ENCODE measurements at places on chromosomes 11 and 22.

DNA sequence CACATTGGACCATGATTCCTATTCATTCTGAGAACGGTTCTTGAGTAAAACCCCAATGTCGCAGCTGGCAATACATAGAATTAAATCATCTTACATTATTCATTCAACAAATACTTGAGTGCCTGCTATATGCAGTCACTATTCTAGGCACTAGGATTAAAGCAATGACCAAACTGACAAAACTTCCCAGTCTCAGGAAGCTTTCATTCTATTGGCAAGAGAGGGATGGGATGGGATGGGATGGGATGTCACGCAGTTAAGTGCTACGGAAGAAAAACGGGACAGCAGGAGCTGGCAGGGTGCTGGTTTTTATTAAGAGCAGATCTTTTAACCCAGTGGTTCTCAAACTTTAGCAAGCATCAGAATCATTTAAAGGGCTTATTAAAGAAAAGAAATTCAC lies 2.9 kb downstream of the PAK1 start:
- no peak for DNase-seq

DNA sequence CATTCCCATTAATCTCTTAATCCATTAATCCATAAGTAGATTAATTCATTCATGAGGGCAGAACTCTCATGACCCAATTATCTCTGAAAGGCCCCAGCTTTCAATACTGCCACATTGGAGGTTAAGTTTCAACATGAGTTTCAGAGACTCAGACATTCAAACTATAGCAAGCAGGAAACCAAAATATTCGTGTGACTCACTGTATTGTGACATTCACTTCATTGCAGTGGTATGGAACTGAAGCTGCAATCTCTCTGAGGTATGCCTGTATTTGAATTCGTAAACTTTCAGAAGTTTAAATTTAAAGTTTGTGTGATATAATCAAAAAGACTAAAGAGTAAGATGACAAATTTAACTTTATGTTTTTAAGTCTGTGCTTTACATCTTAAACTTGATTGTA lies 2.9 kb upstream of the OR52J3 start:
- no peak for DNase-seq

GRCh38 chr22:21054714-21055563 lies 9.2 kb downstream of the LRRC74B start:
- no peak for DNase-seq

DNA sequence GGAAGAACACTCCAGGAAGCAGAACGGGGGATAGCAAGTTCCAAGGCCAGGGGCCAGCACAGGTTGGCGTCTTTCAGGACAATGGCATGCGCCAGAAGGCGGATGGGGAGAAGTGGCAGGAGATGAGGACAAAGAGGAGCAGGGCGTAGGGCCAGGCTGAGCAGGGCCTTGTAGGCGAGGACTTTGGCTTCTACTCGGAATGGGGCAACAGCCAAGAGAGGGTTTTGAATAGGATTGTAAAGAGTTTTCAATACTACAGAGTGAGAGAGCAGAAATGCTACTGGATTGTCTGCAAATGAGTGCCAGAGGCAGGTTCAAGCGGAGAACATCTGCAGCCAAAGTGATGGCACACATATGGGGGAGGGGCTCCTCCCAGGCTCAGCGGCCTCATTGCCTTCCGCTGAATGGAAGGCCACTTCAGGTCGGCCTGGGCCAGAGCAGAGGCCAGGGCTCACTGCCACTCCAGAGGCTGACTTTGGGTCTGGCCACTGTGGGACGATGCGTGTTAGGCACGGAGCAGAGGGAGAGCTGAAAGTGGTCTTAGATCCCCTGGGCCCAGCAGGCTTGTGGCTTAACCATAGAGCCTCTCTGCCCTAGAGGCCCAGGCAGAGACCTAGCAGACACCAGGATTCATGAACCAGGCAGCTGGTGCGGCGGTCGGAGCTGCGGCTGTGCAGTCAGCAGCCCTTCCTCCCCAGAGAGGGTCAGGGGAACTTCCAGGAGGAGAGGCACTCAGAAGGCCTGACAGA lies 118.2 kb downstream of the DSCAML1 start:
- DNase-seq: no peak

DNA sequence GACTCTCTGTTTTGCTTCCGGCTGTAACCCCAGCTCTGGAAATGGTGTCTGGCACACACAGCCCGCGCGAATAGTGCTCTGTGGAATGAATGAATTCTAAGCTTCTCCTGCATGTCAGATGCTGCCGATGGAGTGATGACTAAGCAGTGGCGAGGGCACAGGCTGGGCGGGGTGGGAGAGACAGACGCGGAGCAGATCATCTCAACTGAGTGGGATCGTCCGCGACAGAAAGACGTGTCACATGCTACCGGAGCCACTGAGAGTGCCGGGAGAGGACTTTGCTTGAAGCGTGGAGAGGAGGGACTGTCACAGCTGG lies 334.5 kb downstream of the CTTN start:
- DNase-seq: no peak

DNA sequence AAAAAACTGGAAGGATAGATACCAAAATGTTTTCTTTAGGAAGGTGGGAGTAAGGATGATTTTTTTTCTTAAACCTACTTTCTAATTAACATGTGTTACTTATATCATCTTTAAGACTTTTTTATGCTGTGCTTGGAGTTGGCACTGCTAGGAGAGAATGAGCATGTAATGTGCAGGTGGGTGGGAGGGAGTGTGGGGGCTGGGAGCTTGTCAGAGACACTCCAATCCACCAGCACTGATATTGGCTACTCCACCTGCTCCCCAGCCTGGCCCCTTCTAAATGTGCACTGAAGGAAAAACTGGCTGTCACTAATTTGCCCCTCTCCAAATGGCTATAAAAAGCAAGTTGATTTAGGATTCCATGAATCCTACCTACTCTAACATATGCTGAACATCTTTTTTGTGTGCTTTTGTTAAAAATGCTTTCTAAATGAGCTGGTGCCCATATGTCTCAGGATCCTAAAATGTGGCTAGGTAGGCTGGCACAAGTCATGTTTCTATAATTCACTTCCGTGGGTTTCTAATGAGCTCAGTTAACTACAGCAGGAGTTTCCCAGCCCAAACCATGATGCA lies 44.3 kb upstream of the BMAL1 start:
- DNase-seq: no peak

- DNase-seq: no peak
Observed at GRCh38 chr11:63608353-63609345, 5.6 kb downstream of the PLAAT3 start.

DNA sequence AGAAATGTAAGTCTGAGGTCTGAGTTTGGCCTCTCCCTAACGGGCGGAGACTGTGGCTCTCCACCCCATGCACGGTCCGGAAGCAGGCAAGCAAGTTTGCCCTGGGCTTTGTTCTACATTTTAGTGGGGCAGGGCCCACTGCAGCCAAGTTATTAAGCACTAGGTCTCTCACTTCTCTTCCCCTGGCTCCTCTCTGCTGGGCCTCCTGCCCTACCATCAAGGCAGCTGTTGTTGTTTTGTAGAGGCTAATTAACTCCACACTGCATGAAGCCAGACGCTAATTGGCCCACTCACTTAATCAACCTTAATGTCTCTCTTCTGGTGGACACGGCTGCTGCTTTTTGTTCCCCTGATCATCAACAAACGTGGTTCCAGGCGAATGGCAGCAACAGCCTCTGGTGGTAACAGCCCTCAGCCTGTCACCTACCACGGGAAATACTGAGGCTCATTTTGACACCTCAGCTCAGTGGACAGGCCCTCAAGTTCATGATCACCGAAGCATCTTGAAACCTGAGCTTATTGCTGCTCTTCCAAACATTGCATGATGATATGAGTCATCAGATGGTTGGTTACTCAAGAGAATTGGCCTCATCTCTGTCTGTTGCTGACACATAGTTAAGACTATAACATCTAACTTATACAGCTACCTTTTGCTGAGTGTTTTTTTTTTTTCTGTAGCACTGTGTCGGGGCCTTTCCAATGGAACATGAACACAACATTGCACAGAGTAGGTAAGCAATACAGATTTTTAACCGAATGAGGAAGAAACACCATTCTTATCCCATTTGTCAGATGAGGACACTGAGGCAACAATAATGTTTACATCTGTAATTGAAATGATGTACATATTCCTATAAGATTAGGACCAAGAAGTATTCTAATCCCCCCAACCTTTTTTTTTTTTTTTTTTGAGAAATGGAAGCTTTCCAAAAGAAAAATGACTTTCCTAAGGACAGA lies 20.8 kb upstream of the LMO2 start:
- DNase-seq: no peak

- no peak for DNase-seq
Observed at GRCh38 chr22:23824476-23825245, 14.1 kb downstream of the DERL3 start.

GRCh38 chr22:49971232-49972162 lies 10.9 kb downstream of the PIM3 start:
- no peak for DNase-seq

GRCh38 chr22:26484360-26484706 lies 656 bp downstream of the SRRD start:
- no peak for DNase-seq

DNA sequence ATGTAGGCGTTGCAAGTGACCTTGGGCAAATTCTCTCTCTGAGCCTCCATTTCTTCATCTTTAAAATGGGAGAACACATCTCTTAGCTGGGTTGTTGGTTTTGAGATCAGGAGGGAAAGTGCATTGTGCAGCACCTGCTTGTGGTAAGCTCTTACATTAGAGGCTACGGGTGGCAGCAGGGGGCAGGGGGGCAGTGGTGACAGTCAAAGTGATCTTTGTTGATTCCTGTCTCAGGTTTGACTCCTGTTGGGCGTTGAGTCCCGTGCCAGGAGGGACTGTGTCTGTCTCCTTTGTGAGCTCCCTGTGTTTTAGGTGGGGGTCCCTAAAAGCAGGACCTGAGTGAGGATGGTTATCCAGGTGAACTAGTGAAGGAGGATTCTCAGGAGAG lies 101.7 kb downstream of the TP53I11 start:
- no peak for DNase-seq

GRCh38 chr22:32073262-32073661 lies 30.2 kb downstream of the SLC5A1 start:
- DNase-seq: no peak

DNA sequence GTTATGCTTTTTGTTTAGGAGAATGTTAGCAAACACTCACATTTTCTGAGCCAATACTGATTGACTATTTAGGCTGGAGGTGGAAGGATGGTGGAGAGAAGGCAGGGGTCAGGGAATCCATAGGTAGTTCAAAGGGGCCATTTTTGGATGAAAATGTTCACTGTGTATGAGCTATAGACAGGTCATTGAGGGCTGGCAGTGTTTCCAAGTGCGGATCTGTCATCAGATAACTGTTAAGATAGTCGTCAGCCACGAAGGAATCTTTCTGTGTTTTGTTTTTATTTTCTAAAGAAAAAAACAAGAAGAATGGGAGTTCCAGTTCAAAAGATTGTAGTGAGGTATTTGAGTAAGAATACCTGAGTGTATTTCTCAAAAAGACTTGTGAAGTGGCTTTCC lies 3.1 kb downstream of the KCNJ5 start:
- no peak for DNase-seq

DNA sequence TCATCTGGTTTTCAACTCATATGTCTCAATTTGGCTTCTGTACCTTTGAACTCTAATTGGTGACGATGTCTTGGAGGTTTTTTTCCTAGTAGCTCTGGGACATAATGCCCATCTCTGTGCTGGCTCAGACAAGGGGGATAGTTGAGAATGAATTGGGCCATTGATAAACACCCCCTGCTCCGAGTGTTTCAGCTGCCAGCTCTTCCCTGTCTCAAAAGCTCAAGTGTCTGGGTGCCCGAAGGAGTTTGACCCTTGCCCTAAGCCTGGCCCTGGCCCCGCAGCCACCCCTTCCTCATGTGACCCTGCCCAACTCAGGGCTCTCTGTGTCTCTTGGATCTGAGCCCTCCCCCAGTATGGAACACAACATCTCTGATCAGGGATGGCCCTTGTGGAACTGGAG lies 3.0 kb downstream of the INSC start:
- no peak for DNase-seq

GRCh38 chr22:39543095-39543494 lies 10.5 kb upstream of the RPS19BP1 start:
- DNase-seq: no peak

DNA sequence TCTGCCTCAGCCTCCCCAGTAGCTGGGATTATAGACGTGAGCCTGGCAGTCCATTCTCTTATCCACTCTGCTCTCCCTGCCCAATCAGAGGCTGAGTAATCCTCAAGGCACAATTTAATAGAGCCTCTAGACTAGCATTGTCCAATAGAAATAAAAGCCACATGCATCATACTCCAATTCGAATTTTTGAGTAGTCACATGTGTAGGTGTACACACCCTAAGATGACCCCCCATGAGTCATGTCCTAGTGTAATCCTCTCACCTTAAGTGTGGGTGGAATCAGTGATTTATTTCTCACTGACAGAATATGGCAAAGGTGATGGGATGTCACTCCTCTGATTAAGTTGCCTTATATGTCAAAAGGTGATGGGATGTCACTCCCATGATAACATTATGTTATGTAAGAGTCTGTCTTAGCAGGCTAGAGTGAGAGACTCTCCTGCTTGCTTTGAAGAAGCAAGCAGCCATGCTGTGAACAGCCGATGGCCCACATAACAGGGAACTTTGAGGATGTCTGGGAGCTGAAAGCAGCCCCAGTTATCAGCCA lies 61.3 kb downstream of the MN1 start:
- DNase-seq: no peak

Data from activated CD8-positive, alpha-beta memory T cell treated with anti-CD3 and anti-CD28 coated beads for 48 hours (primary cell).